ENCODE measurements at places on chromosomes 2 and 18.

DNA sequence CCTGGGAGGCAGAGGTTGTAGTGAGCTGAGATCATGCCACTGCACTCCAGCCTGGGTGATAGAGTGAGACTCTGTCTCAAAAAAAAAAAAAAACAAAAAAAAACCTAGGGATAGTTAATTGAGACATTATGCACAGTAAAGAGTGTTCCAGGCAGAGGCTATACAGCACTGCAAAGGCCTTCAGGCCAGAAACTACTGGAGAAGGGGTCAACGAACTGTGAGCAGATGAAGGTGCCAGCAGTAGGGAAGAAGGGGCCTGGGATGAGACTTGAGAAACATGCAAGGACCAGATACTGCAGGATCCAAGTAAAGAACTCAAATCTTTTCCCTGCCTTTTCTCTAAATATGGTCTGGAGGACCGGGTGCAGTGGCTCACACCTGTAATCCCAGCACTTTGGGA, 26.0 kb upstream of the PCBP1 start:
- no peak for DNase-seq

DNA sequence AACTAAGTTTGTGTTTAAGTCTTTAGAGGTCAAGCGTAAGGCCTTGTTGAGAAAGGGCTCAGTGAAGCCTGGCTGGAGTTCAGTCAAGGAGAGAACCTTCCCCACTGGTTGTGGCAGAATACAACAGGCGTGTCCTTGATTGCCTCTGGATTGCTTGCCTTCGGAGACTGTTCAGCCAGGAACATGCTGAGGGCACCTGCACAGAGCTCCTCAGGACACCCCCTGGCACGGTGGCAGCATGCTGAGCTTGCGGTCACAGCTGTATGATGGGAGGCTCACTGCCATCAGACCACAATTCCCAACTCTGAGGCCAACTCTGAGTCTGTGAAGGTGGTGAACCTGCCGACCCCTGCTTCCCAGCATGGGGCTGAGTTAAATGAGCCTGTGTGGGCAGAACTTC, 130.0 kb downstream of the LPIN1 start:
- DNase-seq: no peak

DNA sequence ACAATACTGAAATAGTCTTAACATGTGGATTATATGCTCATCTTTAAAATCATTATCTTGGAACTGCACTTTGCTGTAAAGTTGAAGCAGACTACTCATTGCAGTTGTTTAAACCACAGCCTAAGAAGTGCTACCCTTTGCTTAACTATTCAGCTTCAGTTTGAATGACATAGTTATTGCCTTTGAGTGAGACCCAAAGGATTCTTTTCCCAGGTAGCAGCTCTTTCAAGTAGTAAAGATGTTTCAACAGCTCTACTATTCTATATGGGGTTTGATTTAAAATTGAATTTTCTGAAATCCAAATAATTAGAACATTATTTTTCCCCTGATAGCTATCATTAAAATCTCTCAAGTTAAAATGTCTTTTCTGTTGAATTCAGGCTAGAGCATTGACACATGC, 1.1 kb downstream of the SCG2 start:
- DNase-seq: no peak

DNA sequence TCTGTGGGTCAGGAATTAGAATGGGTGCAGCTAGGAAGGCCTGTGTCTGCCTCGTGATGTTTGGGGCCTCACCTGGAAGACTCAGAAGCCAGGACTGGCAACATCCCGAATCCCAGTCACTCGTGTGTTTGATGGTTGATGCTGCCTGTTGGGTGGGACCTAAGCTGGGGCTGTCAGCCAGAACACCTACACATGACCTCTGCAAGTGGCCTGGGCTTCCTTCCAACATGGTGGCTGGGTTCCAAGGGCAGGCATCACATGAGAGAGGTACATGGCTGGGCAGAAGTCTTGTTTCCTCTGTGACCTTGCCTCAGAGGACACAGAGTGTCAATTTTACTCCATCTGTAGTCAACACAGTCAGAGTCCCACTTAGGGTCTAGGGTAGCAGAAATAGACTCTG, 177.8 kb downstream of the GBX2 start:
- peak; percentile 84 for DNase-seq

- DNase-seq: no peak
Observed at GRCh38 chr2:22582107-22582506, 802.9 kb upstream of the KLHL29 start.

DNA sequence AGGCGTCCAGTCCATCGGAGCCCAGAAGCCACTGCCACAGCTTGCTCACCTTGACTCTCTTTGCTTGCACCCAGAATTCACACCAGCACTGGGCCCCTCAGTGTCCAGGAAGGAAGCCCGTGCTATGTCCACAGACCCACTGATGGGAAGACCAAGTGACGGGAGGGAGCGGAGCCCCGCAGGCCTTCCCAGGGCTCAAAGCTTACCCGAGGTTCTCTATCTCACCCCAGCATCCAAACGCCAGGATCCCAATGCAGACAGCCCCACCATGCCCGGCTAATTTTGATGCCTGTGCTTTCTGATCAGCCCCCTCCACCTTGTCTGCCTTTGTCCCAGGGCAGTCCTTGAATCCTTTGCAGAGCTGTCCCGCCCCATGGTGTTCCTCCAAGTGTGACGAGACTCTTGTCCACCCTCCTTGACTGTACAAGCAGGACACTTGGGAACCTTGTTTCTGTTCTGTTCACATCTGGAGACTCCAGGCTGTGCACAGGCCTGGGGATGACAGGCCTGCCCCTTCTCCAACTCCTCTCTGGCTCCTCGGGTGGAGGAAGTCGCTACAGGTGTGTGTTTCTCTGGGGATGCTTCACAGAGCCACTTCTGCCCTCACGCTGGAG, 12.0 kb downstream of the NPPC start:
- DNase-seq: no peak

DNA sequence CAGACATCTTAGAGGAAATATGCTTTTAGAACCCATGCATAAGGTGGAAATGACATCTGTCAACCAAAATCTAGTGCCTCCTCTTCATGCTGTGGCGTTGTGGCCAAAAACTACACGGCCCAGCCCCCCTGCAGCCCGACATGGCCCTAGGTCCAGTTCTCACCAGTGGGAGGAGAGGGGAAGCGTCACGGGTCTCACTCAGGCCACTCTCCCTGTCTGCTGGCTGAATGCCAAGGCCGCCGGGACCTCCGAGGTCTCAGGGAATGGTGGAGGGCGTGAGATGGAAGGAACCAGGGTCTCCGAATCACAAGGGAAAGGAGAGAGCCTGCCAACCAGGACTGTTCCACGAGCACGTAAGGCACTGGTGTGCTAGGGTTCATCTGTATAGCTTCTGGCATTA, 361.0 kb downstream of the ANAPC1 start:
- DNase-seq: no peak

DNA sequence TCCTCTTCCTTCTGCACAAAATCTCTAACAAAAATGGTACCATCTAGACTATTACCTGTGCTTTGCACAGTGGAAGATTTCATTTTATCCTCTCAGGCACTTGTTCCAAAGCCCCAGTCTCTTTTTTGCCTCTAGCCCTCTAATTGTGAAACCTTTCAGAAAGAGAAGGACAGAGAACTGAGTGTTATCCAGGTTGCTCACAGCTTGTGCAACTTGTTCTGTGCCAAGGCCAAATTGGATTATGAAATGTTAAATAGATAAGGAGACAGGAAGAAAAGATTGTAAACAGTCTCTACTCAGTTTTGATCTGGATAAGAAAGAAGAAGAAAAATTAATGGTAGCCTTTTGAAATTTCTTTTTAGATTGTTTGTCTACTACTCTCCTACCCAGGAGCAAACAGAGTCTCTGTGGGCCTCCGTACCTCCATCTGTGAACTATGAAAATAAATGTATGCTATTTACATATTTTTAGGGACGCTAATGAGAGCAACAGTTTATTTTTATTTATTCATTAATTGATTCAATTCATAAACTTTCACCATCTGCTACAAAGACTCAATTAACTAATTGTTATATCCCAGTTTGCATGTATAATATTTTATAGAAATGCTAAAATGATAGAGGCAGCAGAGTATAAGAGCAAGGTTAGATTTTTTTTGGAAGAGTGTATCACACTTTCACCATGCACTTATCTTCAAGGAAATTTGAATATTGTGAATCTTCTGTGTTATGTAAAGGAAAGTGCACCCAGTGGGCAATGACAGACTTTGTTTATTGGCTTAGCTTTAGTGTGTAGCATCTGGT, 339.0 kb upstream of the ETAA1 start:
- no peak for DNase-seq

- DNase-seq: no peak
Observed at GRCh38 chr2:138104071-138104470, 139.8 kb downstream of the HNMT start.

GRCh38 chr18:30987467-30988241, 54.9 kb downstream of the DSC3 start:
- DNase-seq: no peak

- DNase-seq: no peak
Observed at GRCh38 chr2:72003124-72003523, 144.5 kb downstream of the CYP26B1 start.

- peak; percentile 10 for DNase-seq
Observed at GRCh38 chr18:48777026-48777743, 173.6 kb downstream of the SMAD7 start.

- DNase-seq: no peak
Observed at GRCh38 chr18:36459203-36459602, 161.7 kb downstream of the FHOD3 start.
